ENCODE measurements at places on chromosomes 1 and 21.
A peak's percentile ranks its signal among the peaks of the same experiment; 100 is the strongest.

DNA sequence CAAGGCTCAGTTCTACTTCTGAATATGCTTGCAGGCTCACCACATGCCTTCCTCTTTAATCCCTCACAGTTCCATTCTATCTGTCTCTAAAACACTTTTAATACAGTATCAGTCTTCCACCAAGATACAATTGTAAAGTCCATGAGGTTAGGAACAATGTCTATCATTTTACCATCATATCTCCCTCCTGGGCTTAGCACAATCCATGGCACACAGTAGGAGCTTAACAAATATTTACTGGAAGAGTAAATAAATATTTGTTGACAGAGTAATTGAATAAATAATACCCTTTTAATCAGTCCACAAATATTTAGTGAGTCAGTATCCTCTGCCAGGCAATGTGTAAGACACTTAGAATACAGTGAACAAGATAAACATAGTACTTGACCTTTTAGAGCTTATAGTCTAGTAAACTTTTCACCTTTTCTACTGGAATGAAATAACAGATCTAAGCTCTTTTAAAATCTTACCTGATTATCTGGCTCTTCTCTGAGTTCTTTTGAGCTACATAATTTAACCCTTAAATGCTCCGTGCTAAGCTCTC, 12.7 kb upstream of the GADD45A start:
- DNase-seq = no peak

DNA sequence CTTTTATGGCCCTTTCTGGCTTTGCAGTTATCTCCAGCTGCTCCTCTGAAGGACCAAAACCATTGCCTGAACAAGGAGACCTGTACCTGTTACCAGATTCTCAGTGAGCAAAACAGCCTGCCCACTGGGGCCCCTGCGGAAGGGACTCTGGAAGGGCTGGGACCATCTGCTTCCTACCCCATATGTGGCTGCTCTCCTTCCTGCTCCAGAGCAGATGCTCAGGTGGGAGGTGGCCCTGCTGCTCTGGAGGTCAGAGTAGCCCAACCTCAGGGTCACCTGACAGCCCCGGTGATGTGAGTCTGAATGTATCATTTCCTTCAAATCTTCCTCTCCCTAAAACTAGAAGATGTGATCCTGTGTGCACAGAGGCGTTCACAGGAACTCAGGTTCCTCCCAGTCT, 33.6 kb downstream of the PRDM16 start:
- DNase-seq = no peak

GRCh38 chr1:227749916-227750710, 14.9 kb downstream of the SNAP47 start:
- DNase-seq = no peak

GRCh38 chr1:1427106-1427819, 6.2 kb upstream of the ANKRD65 start:
- peak; percentile 89 for DNase-seq

- no peak for DNase-seq
These were observed 56.7 kb downstream of the EDARADD start for GRCh38 chr1:236450779-236451178.

- peak; percentile 72 for DNase-seq
These were observed 1.3 kb downstream of the EDARADD start for GRCh38 chr1:236395230-236395946.

- DNase-seq = no peak
These were observed 19.5 kb downstream of the LUZP1 start for GRCh38 chr1:23149114-23149513.

DNA sequence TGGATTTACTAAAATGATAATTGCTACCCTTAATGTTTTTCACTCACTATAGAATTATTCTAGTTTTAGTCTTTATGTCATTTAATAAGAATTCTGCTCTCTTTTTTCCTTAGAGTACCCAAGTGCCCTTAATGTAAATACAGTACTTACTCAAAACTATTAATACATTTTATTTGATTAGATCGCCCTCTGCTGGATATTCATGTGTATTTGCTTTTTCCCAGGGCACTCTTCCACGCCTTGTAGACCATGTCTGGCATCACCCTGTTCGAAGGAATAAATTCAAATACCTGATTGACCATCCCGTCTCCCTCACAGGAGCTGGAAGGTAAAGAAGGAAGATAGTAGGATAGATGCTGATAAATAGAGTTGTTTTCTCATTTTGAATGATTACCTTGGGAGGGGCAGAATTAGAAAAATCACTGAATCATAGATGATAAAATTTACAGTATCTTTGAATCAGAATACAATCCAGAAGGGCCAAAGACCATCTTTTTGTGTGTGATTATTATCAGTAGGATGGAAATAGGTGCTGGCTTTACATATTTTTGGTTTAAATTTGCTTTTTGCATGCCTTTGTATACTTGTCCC, 4.1 kb downstream of the AXDND1 start:
- DNase-seq = no peak

- no peak for DNase-seq
These were observed 71.3 kb upstream of the CNTN2 start for GRCh38 chr1:204971517-204972336.

DNA sequence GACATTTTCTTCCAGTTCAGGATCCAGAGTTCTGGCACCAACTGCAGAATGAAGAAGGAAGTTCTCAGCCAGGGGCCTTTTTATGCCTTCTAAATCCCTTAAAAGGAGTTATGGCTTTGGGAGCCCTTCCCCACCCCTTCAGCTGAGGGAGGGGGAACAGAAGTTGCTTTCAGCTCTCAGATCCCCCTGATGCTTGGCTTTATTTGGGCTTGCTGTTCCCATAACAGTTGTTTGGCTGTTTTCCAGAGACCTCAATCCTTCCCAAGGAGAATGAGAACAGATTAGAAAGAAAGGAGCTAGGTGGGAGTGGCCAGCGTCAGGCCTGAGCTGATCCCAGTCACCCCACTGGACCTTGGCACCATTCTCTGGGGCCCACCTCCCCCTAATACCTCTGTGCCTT, at the start of gene RPE65:
RPE65 (minus strand) TSS at position 54 of the 400 bp plus-strand sequence; CDS start at position 5, 49 bp downstream.
- DNase-seq = no peak

DNA sequence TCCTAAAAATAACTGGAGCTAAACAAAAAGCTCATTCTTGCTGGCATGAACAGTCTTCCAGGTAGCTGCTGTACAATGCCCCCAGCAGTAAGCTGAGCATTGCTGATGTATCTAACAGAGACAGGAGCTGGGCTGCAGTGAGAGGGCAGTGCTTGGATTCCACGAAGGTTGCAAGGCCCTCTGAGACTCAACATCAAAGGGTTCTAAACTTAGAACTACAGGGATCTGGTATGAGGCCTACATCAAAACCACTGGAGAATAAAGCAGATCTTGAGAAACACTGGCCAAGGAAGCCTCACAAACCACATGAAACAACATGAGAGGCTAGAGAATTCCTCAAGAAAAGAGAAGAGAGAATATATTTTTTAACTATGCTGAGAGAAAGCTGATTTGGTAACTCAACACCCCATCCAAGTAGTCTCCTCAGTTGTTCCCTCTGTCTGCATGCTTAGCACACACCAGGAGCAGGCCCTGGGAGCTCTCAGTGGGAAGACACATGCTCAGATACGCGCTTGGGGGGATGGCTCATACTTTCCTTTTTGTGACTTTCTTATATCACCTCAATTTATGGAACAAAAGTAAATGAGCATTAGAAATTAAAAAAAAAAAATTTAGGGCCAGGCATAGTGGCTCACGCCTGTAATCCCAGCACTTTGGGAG, 27.7 kb downstream of the DSTYK start:
- no peak for DNase-seq

DNA sequence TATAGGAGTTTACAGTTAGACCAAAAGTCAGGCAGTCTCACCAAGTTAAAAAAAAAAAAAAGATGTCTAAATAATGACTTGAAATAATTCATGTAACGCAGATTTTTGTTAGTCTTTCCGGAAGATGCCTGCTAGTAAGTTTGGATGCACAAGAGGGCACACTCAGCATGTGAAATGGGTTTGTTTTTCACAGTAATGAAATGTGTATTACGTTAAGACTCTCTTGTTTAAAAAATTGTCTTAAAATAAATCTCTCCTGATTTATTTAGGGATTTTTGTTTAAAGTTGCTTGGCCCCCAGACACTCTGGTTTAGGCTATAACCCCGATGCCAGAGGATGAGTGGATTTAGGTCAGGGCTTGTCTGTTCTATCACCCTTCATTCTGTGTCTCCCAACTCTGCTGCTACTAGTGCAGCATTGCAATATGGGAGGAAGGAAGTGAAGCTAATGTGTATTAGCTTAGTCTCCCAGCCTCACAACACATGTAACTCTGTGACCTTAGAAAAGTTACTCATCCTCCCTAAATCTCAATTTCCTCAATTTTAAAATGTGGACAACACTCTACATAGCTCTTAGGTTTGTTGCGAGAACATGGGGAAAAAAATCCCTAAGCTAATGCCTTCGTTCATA, 25.7 kb downstream of the CTH start:
- no peak for DNase-seq

DNA sequence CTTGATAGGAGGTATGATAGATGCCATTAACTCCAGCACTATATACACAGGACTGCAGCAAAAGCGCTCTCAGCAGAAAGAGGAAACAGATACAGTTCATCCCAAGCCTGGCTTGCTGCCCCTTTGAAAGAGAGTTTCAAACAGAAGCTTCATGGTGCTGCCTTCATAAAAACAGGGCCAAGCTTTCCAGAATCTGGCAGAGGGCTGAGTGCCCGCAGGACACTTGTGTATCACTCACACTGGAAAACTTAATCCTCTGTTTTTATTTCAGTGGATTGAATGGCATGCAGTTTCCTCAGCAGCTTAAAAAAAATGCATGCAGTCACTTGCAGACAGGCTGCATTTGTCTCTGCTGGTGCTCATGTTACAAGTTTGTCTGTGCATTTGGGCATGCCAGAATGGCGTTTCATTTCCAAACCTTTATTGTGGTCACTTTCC, 40.4 kb downstream of the KCNJ15 start:
- no peak for DNase-seq

GRCh38 chr1:158251163-158251562, 3.1 kb upstream of the CD1A start:
- no peak for DNase-seq

DNA sequence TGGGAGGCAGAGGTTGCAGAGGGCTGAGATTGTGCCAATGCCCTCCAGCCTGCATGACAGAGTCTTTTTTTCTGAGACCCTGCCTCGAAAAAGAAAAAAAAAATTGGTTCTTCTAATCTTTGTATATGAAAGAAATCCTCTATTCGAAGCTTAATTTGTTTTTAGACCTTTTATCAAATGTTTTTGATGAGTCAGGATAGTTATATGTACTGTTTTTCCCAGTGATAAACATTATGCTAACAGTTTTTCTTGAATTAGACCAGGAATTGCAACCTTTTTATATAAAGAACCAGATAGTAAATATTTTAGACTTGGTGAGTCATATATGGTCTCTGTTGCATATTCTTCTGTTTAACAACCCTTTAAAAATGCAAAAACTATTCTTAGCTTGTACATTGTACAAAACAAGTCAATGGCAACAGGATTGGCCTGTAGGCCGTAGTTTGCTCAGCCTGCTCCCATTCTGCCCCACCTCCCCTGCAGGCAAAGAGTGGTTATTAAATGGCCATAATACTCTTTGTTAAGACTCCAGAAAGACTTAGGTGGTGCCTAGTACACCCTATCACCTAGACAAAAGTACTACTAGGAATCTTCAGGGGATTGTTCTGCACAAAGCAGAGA, 45.2 kb downstream of the LYST start:
- DNase-seq = no peak

DNA sequence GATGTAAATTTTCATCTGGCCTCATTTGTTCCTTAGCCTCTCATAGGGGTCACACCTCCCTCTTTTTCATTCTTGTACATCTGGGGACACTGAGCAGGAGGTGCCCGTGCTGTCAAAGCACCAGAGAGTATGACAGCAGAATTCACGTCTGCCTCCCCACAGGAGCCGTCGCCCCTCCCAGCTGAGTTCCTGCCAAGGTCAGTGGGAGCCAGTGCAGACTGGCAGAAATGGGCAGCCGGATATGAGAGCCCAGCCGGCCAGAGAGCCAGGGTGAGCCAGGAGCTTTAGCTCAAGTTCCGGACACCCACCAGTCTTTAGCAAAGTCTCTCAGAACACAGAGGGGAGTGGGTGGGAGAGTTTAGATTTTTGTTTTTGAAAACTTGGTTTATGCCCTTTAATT, 21.9 kb downstream of the GPR137B start:
- DNase-seq = peak; percentile 26

- DNase-seq = no peak
These were observed 58.9 kb downstream of the DIRAS3 start for GRCh38 chr1:67991546-67991945.

- DNase-seq = no peak
These were observed 41.6 kb upstream of the SLC45A1 start for GRCh38 chr1:8276173-8276914.

GRCh38 chr1:25716320-25716719, 83.7 kb upstream of the SELENON start:
- DNase-seq = no peak

GRCh38 chr1:46171351-46171750, 3.5 kb upstream of the TSPAN1 start:
- no peak for DNase-seq

GRCh38 chr1:243680860-243681259, 169.2 kb downstream of the AKT3 start:
- DNase-seq = no peak

GRCh38 chr1:15762546-15762945, 4.0 kb downstream of the FBLIM1 start:
- DNase-seq = no peak

DNA sequence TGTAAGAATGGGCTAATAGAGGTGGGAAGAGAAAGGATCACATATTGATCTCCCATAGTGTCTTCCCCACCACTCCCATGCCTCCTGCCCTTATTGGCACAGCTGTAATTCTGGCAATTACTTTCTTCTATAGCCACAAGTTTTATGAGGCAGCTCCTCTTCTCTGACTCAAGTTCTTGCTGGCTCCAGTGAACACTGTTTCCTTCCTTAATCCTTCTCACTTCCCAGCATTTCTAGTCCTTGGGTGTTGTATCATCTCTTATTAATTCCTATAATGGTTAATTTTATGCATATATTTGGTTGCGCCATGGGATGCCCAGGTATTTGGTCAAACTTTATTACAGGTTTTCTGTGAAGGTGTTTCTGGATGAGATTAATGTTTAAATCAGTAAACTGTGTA, 103.3 kb downstream of the MRPL39 start:
- no peak for DNase-seq

GRCh38 chr1:47411436-47411835, 4.6 kb upstream of the FOXE3 start:
- no peak for DNase-seq

- no peak for DNase-seq
These were observed 276.9 kb upstream of the RUNX1 start for GRCh38 chr21:35325953-35326352.

DNA sequence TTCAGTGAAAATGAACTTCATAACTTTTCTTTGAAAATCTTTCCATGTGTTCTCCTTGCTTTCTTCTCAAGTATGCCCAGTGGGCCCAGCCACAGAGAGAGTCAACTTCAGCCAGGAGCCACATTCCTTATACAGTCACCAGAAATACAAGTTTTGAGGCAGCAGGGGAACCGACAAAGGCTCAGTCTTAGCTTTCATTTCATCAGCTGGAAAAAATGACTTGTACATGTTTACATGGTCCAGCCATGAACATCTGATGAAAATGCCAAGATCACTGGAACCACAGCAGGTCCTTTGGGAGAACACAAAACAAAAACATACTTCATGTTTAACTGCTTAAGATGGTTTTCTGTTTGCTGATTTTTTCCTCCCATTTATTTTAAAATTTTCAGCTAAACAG, 72.5 kb downstream of the SYDE2 start:
- no peak for DNase-seq
